ENCODE measurements at places on chromosomes 6 and 20.

- no peak for DNase-seq
Measured at GRCh38 chr6:136012198-136012887, 160.8 kb downstream of the PDE7B start.

DNA sequence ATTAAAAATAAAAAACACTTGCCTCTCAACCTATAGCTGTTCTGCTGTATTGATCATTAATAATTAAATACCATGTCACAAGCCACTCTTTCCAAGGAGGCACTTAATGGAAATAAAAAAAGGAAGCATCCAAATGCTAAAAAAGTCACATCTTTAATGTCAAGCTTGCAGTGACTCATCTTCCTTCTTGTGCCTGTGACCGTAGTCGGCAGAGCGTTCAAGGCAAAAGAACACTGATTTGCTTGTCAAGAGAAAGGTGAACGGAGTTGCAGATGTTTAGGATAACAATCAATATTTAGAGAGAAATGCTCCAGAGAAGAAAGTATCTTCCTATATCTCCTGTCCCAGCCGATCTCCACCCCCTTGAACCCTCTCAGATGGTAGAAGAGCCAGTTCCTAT, 341.0 kb upstream of the OPRM1 start:
- no peak for DNase-seq

DNA sequence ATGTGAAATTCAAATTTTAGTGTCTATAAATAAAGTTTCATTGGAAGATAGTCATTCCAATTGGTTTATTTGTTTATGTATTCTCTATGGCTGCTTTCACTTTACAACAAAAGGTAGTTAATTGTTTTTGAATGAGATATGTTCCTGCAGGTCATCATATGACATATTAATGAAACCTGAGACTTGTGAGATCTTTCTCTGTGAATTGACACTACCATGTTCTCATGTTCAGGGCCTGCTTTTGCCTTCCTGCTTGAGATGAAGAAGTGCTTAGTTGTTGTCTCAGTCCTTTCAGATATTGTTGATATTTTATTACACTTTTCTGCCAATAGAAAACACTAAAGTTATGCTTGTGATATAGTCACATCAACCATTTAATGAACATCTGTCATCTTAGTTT, 132.5 kb downstream of the UTRN start:
- DNase-seq, result no peak

DNA sequence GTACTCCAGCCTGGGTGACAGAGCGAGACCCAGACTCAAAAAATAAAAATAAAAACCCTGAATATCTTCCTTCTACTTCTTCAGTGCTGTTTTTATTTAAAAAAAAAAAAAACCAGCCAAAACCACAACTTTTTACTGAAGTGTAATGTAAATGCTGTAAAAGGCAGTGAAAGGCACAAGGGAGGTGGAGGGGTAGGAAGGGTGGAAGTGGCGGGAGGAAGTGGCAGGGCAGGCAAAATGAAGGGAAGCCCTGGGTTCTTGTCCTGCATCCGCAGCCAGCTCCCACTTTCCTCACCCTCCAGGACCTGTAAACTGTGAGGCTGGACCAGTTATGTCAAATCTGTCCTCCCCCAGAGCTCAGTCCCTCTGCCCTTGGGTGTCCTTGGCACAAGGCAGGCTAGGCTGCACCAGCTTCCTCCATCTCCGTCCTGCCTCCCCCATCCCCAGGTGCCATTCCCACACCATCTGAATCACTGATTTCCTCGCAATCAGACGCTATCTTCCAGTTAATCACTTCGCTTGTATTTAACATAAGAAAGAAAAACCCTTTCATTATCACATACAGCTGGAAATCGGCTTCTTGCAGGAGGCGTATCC, 13.7 kb upstream of the PANK2 start:
- DNase-seq, result no peak

GRCh38 chr6:43630980-43631619, 2.0 kb upstream of the GTPBP2 start:
- DNase-seq, result no peak

DNA sequence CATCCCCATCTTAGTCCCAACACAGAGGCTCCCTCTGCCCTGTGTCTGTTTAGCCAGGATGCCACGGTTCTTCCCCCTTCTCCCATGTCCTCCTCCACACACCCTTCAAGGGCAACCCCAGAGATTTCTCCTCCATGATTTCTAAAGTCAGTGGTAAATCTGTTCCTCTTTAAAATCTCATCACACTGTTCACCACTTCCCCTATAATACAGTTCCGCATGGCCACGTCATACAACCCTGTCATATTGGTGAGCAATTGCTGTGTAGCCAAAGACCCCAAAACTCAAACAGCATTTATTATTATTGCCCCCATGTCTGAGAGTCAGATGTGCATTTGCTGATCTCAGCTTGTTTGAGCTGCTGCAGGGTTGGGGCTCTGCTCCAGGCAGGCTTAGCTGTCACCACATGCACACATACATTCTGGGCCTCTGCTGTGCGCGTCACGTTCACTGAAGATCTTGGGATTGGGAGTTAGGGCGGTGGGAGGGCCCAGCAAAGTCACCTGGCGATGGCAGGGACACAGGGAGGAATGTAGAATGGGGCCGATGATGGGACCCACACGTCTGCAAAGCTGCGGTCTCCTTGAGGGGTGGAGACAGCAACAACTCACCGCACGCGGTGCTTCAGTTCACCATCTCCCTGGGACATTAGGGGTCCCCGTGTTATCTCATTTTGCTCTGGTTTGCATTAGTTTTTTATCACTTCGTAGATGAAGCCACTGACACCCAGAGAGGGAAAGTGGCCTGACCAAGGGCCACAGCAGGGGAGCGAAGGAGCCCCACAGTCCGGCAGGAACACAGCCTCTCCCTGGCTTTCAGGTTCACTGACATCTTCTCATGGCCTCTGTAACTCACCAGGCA, 36.9 kb upstream of the CD93 start:
- DNase-seq, result no peak

DNA sequence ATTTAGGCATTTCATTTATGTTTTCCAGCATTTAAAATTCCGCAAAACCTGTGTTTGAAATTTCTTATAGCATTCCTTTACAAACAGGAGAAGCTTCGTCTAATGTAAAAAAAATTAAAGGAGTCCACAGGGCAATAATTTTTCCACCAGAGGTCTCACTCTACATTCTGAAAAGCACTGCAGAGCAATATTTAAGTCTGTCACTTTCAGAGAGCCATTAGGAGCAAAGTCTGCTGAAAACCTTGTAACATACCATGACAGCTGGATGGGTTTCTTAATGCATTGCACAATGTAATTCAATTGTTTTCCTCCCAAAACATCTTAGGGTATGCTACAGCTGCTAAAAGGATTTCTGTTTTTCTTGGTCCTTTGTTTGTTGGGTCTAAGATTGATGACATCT, 18.0 kb downstream of the BAG2 start:
- no peak for DNase-seq

DNA sequence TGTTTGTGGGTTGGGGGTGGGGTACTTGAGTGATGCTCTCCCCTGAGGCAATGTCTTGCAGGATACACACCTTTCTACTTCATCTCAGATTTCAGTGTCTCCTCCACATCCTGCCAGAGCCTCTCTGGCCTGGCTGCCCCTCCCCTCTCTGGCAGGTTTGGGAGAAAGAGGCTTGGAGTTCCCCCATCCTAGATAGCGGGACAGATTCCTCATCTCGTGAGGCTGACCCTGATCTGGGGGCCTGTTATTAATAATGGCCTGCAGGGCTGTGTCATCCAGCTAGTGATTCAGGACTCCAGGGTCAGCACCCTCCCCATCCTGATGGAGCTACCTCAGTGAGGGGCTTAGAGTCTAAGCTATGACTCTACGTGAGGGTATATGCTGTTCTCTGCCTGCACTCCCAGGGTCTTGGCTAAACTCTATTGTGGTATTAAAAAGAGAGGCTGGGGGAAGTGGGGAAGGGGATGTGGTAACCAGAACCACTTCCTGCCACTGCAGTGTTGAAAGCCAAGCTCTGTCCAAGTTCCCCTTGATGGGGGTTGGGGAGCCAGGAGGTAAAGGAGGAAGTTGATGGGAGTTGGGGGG, 3.7 kb upstream of the MMP9 start:
- DNase-seq, result no peak

GRCh38 chr6:147205690-147206600, 1.7 kb downstream of the STXBP5 start:
- DNase-seq, result no peak

- DNase-seq, result no peak
Measured at GRCh38 chr6:5205035-5205507, 55.7 kb downstream of the LYRM4 start.

DNA sequence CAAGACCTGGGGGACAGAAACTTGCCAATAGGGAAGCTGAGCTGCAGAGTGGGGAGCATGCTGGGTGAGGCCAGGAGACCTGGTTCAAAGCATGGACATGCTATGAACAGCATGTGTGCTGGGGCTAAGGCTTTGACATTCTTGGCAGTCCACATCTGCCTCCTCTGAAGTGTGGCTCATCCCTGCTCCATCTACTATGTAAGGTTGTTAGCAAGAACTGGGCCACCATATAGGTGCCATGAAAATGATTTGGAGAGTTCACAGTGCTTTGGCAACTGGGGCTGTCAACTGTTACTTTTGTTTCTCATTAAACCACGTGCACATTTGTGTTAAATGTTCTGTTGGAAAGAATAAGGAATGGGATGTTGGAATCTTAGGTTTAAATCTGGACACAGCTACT, 311.1 kb downstream of the CDC5L start:
- no peak for DNase-seq

- DNase-seq, result no peak
Measured at GRCh38 chr6:135522965-135523692, 25.6 kb upstream of the AHI1 start.

DNA sequence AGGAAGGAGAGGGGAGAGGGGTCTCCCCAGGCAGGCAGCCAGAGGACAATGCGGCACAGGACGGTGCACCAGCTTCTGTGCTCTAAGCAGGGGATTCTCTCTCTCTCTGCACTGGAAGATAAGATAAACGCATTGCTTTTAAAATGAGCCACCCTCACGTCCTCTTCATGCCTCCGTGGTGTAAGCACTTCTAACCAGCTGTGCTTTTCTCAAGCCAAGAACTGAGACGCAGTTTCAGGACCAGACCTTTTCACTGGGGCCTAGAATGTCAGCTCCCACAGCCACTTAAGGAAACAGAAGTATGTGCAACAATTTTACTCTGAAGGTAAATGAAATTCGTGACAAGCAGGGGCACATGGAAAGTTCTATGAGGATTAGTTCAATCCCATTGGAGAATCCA, 82.4 kb downstream of the PSMB1 start:
- no peak for DNase-seq

GRCh38 chr6:30711758-30712380, 5.2 kb downstream of the MDC1 start:
- no peak for DNase-seq

GRCh38 chr6:37779902-37780628, 39.5 kb upstream of the ZFAND3 start:
- no peak for DNase-seq

GRCh38 chr6:106225581-106225980, 100.0 kb downstream of the ATG5 start:
- no peak for DNase-seq

DNA sequence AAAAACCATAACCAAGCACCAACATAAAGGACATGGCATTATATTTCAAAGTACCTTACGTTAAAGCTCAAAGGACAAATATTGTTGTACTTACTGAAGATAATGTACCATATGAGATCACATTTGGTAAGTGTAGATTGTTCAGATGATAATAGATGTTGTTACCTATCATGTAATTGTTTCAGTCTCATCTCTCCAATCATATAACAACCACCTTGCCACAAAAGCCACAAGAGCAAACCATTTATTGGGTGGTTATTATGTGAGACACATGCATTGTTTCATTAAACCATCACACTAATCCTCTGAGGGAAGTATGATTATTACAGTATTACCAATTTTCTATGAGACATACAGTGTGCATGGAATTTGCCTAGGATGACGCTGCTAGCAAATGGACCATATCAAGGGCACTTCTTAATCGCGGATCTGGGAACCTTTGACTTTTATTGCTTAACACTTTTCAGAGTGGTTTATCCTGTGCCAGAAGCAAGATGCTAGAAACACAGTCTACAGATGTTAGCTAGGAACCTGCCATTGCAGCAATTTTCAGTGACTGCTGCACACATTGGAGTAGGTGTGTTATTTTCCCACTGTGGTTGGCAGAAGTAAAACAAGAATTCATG, 149.8 kb upstream of the AKIRIN2 start:
- DNase-seq, result no peak

DNA sequence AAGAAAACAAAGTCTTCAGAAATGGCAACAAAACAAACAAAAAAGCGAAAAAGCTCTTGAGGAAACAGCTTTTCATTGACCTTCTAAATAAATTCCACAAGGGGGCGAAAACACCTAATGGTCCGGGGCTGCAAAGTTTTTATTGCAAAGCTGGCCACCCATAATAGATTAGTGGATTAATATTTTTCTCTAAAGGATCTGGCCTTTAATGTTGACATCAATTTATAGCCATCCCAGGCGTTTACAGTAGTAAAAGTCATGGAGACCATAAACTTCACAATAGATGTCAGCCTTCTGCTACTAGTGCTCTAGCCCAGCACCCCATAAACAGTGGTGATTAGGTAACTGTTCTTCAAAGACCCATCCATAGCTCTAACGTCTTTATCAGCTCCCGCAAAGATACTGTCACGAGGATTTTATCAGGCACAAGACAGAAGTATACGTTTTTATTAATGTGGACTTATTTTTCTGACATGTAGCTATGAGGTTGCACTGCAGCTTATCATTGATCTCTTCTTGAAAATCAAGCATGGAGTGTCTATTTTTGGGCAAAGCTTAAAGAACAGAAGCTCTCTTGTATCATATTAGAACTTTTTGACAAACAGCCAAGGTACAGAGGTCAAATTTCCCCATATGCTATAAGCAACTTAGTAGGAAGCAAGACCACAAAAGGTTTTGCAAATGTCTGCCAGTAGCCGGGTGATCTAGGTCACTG, 4.7 kb downstream of the CITED2 start:
- no peak for DNase-seq

DNA sequence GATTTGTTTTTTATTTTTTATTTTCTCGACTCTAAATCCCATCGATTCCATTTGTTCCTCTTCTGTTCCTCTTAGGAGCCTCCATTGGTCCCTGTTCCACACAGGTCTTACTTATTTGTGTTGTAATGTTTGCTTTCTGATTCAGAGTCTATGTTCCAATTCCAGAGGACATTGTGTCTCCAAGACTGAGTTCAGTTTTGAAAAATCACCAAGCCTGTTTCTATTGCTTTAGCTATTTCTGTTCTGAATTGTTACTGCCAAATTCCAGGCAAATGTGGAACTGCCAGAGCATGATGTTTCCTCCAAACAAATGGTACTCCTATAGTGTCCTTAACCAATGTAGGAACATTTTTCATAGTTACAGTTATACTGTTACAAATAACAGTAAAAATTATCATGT, 270.9 kb upstream of the SPTLC3 start:
- no peak for DNase-seq

DNA sequence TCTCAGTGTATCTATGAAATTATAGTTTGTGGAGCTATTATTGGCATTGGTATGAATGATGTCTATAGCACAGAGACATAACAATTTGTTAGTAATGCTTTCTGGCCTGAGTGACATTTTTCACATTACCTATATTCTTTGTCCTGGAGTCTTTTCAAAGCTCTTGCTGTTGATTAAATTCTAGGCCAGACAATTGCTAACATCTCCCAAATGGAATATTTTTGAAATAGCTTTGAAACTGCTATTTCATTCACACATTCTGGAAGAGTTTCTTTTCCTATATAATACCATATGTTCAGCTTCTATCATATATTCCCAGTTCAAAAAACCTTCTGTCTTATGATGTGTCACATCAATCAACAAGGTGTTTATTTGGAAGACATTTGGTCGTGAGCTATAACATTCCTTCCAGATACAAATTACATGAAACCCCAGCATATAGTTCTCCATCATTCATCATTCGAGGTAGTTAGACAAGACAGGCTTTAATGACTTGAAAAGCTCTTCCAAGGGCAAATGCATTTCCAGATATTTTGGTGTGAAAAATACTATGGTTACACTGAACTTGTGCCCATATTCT, 452.8 kb downstream of the KHDRBS2 start:
- DNase-seq, result no peak

Data from stimulated activated CD8-positive, alpha-beta memory T cell treated with anti-CD3 and anti-CD28 coated beads, Interleukin-7, amount 100 ng/mL, for 1 hour (primary cell).